ENCODE measurements at places on chromosomes 12 and 14.

DNA sequence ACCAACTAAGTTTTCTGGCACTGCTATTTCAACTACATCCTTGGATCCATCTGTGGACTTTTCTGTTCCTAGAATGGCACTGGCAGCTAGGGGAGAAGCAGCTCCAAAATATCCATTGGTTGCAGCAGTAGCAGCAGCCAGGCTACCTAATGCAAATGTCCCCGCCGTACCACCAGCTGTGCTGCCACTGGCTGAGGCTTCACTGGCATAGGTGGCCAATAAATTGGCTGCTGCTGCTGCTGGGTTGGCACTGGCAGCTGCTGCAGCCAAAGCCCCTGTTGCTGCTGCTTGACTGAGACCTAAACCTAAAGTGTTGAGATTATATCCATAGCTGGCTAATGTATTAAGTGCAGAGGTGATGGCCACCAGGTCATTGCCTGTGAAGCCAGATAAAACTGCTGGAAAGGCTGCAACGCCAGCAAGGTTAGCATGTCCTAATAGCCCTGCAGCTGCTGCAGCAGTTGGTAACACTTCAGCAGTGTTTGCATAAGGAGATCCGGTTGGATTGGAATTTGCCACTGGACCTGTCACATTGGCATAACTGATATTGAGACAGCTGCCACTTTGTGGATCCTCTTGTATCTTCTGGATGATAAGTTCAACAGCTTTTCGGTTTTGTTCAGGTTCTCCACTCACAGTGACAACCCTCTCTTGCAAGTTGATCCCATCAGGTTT is 149.5 kb downstream of the NOVA1 start:
- no peak for DNase-seq

DNA sequence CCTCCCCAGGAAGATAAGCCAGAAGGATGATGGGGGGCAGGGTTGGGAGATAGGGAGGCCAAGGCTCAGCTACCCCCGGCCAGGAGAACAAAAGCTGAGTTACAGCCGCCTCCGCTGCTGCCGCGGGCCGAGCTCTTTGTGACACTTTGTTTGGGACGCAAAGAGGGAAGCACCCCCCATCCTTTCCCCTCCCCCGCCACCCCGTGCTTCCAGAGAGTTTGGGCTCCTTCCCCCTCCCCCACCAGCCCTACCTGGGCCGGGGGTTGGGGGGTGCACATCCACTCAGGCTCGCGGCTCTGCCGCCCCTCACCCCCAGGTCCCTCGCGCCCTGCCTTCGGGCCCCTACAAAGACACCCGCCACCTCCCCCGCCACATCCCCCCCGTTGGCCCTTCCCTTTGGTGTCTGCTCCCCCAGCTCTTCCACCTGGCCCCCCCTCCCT is 799 bp downstream of the ZNF219 start:
- peak; percentile 15 for DNase-seq

DNA sequence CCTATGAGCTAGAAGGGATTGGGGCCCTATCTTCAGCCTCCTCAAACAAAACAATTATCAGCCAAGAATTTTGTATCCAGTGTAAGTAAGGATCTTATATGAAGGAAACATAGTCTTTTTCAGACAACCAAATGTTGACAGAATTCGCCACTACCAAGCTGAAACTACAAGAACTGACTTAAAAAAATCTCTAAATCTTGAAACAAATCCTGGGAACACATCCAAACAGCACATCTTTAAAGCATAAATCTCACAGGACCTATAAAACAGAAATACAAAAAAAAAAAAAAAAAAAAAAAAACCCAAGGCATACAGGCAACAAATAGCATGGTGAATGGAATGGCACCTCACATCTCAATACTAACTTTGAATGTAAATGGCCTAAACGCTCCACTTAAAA is 41.3 kb upstream of the LMNTD1 start:
- DNase-seq: no peak

DNA sequence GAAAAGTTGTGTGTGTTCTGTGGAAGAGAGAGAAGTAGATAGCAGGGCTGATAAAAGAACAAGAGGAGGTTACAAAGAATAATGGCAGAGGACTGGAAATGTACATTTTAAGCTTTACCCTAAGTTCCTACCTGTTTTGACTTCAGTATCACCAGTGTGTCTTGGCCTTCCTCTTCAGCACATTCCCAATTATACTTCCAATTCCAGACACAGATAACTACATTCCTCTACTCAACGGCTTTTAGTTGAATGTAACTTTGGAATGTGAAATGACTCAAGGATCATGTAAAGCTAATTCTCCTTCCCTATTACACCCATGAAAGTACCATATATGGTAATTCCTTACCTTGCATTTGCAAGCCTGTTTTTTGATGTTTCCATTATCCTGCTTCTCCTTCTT is 5.0 kb downstream of the MGST1 start:
- no peak for DNase-seq

- DNase-seq: no peak
Measured at GRCh38 chr12:16121953-16122352, 155.5 kb downstream of the SLC15A5 start.

DNA sequence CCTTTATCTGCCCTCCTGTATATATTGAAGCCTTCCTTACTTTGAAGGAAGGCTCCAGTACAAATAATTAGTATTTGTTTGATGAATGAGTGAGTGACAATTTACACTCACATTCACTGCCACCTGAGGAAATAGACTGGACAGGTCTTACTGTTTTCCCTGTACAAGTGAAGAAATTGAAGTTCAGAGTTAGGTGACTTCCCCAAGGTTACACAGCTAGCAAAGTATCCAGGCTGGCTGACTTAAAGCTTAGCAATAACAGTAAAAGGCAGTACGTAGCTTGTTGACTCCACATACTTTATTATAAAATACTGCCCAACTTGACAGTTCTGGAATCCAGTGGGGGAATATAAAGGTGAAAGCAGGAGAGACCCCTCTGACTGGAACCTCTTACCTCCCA is 2.6 kb upstream of the KRT18 start:
- DNase-seq: no peak

- DNase-seq: no peak
Measured at GRCh38 chr14:104512061-104512460, 67.5 kb upstream of the C14orf180 start.

GRCh38 chr14:102633906-102634595 is 41.6 kb downstream of the RCOR1 start:
- no peak for DNase-seq

DNA sequence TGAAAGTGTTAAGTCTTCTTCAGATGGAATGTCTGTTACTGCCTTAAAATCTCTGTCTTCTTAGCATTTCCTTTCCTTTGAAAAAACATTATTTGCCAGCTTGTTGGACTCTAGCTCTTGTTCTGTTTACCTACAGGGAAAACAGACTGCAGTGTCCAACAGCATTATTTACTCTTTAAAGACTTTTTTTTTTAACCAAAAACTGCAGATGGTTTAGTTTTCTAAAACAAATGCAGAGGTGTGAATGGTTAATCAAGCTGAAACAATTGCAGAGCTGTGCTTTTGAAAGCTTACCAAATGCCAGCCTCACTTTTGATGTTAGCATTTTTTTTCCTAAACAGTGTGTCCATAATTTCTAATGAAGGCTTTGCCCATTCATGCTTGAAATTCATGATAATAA is 323.3 kb downstream of the TMEM117 start:
- no peak for DNase-seq

GRCh38 chr14:94481468-94482131 is 5.6 kb upstream of the SERPINA9 start:
- no peak for DNase-seq

- no peak for DNase-seq
Measured at GRCh38 chr12:78185651-78186050, 355.0 kb downstream of the NAV3 start.

DNA sequence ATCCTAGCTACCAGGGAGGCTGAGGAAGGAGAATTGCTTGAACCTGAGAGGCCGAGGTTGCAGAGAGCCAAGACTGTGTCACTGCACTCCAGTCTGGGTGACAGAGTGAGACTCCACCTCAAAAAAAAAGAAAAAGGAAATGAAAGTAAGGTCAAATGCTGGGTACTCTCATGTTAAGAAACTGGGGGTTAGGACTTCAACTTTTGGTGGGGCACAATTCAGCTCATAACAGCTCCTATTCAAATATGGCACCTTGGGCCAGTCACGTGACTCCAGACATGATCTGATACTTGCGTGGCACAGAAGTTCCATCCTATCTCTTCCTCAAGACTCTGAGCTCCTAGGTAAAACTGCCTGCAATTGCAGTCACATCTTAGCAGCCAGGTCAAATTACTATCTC is 142.7 kb downstream of the EGLN3 start:
- DNase-seq: no peak

GRCh38 chr12:95815632-95816212 is 25.2 kb upstream of the NTN4 start:
- no peak for DNase-seq

DNA sequence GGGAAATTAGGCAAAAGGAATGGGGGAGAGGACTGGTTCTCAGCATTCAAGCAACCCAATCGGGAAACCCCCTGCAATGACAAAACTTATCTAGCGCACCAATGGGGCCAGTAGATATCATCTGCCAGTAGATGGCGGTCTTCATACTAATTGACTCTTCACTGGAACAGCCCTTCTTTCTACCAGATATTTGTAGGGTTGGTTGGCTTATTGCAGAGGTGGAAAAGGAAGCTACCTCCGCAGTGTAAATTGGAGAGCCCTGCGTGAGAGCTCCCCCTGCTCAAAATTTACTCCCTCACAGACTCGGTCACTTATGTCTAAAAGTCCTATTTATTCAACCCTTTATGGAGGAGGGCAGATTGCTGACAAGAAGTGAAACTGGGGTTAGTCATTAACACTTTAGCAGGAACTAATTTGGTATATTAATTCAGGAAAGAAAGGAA is 166.1 kb upstream of the CCND2 start:
- peak; percentile 73 for DNase-seq

DNA sequence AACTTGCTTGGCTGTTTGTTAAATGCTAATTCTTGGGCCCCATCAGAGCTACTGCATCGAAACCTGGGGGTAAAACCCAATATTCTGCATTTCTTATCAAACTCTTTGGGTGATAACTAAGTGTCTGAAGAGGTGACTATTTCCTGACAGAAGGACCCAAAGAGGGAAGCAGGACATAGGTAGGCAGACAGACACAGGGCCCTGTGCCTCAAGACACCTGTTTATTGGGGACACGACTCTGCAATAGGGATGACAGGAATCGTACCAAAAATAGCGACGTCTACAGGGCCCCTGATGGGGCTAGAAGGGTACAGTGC is 8.6 kb downstream of the ZNF219 start:
- DNase-seq: no peak

GRCh38 chr12:131946757-131947156 is 3.0 kb upstream of the EP400 start:
- no peak for DNase-seq

- no peak for DNase-seq
Measured at GRCh38 chr12:89393551-89394121, 41.3 kb upstream of the DUSP6 start.

- DNase-seq: no peak
Measured at GRCh38 chr14:99598774-99599173, 5.2 kb downstream of the CCDC85C start.

DNA sequence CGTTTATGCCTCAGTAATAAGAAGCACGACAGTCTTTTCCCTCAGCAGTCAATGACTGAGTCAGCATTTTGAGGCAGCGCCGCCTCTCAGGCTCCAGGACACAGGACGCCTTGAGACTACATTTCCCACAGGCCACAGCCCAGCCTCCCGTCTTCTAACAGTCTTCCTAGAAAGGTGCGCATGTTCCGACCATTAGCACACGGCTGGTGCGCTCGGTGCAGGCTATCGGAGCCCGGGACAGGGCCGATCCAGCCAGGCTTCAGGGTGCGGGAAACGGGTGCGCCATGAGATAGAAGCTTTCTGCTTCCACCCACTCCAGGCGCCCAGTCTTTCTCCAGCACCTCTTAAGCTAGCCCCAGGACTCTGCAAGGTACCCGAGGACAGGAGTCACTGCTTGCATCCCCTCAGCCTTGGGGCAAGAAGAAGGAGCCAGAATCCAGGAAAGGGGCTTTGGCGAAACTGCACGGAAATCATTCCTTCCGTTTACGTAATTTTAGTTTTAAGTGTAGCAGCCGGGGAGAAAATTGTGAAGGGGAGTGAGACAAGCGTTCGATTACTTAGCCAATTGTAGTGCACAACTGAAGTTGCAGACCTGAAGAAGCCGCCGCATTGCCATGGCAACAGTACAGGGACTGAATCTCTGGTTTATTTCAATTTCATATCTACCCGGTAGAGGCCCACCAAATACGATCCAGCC is 54.0 kb downstream of the ZNF641 start:
- peak; percentile 45 for DNase-seq

DNA sequence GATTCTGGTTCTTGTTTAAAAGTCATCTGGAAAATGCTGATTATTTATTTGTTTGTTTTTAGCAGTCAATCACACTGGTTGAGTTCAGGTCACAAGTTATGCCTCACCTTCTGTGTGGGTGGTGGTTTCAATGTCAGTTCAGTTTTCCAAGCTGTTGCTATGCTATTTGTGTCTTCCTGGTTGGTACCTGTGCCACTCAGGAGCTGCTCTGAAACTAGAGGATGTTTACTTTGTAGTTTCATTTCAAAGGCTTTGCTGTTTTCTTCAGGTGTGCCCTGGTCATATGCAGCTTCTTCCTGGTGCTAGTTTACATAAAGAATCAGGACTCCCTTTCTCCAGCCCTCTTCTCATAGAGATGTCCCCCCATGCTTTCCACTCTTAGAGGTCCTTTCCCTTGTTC is 75.7 kb upstream of the PPP4R3A start:
- no peak for DNase-seq

GRCh38 chr12:120259418-120260202 is 5.9 kb downstream of the PXN start:
- no peak for DNase-seq

- no peak for DNase-seq
Measured at GRCh38 chr14:101239065-101239464, 322.2 kb upstream of the DIO3 start.

- DNase-seq: no peak
Measured at GRCh38 chr12:50110762-50111351, 1.2 kb upstream of the COX14 start.

DNA sequence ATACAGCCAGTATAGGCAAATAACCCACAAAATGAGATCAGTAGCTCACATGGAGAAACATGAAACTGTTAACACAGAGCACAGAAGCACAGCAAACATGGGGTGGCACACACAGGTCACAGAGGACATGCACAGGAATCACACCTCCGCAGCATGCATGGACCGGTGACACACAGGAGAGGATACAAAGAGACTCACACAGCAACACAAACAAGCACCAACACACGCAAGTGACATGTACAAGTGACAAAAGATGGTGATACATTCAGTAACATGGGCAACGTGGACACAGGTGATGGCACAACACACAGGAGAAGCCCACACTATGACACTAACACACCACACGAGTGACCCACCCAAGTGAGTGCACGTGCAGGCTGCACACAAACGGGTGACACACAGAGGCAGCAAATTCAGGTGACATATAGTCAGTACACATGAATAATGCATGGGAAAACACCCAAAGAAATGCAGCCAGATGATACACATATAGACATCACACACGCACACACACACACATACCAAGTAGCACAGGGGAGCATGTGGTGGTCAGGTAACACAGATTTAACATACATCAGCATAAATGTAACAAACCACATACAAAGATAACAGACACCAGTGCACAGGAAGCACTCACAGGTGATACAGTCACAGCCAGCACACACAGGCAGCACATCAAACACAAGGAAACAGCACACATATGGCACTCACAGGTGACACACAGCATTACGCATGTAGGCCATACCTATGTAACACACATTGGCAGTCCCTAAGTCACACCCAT is 216.0 kb upstream of the SFSWAP start:
- no peak for DNase-seq

GRCh38 chr12:64895526-64895925 is 71.1 kb downstream of the TBC1D30 start:
- DNase-seq: no peak
